Stromal cell of bone marrow (primary cell): ENCODE measurements at places on chromosomes 6 and 20.

DNA sequence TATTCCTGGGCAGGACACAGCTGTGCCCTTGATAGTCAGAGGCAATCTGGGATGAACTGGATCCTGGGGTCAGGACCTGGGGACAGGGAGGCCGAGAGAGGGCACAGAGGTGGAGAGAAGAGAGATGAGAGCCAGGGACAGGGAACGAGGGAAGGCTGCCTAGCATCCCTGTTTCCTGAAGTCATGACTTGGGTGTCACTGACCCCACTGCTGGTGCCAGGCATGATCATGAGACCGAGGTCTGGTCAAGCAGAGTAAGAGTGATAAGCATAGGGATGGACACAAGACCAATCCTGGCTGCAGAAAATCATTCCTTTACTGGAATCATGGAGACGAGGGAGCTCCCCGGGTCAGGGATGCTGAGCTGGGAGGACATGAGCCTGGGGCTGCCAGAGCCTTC is 36.1 kb downstream of the FAM110A start:
- no peak for DNase-seq

DNA sequence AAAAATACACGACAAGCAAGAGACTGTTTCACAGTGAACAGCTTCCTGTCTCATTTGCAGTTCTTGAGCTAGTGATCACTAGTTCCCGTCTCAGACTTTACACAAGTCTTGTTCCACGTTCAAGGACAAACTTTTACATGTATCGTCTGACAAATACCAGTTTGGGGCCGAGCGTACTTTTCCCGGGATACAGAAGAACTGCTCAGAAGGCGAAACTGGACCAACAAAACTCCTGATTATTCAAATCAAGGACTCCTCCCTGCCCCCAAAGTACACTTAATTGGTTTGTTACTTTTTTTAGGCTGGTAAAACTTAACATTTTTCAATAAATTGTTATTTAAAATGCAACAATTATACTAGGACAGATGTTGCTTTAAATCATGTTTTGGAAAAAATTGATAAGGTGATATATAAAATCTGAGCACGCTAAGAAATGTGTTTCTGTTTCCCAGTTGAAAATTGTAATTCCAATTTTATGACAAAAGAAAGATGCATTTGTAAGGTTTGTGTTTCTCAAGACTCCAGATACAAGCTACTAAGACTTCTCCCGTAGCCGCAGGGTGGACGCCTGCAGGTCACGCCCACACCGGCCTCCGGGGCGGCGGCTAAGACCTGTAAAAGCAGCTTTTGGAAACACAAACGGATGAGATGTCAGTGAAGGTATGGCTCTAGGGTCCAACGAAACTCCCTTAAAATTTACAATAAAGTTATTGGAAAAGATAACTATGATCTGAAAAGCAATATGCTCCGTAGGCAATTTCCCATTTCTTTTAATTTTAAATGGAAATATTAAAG is 16.8 kb upstream of the TCFL5 start:
- DNase-seq, result no peak

DNA sequence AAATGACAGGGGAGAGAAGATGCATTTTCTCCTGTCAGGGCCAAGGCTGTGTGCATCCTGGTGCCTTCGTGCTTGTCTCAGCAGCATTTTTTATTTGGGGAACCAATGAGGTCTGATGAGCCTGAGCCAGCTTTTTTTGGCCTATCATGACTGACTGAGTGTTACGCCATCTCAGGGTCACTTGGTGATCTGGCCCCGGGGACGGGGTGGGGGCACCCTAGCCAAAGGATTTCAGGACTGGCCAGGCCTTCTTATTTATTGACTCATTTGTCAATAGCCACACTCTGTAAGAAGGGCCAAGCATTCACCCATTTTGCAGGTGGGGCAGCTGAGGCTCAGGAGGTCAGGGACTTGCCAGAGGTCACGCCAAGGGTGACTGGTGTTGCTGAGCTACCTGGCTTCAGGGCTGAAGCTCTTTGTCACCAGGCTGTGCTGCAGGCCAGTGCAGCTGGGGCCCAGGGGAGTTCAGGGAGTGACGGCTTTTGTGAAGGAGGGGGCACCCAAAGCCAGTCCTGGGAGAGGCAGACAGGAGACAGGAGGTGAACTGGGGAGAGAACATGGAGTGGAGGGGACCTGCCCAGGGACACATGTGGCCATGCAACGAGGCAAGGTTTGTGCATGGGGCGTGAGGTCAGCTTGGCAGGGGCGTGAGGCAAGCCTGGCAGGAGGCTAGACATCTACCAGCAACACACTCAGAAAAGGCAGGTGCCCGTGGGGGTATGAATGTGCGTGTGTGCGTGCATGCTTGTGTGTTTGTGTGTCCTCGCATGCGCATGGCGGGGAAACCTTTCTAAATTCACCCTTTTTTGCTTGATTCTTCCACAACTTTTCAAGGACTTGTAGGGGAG is 31.1 kb downstream of the VSTM2L start:
- no peak for DNase-seq

- no peak for DNase-seq
These were observed 164.3 kb upstream of the MLN start for GRCh38 chr6:33967966-33968724.

DNA sequence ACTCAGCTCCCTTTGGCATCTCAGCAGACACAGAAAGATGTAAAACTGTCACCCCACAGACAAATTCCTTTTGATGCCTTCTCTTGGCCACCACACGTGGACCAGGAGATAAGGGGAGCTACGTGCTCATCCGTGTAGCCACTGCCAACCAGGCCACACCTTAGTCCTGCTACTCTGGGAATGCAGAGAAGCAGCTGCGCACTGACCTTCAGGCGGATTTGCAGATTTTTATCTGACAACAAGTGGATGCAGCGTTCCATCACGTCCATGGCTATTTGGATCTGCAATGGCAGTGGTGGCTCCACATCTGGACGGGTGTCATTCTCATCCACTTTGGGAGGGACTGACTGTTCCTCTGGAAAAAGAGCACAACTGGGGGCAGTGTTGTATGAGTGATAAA is 30.8 kb downstream of the TTI1 start:
- no peak for DNase-seq

GRCh38 chr20:1694672-1695071 is 37.1 kb upstream of the SIRPG start:
- DNase-seq, result no peak

GRCh38 chr6:3899970-3900439 is 50.8 kb downstream of the FAM50B start:
- DNase-seq, result no peak

GRCh38 chr6:154605178-154605881 is 94.8 kb upstream of the CNKSR3 start:
- DNase-seq, result peak; percentile 53

- no peak for DNase-seq
These were observed 21.2 kb upstream of the ASXL1 start for GRCh38 chr20:32336918-32337347.
